ENCODE measurements at places on chromosomes 1 and 21. TPM values are rescaled to one million over a fixed set of nuclear protein-coding genes. Genes with fewer than 3 reads are reported as not detected.

The CRB1 gene
- total RNA-seq = not detected

The GPR52 gene
- 0.37 TPM for total RNA-seq

The ADGRB2 gene
- 2.5 TPM for total RNA-seq

The RNU11 gene
- total RNA-seq = not detected

DNA sequence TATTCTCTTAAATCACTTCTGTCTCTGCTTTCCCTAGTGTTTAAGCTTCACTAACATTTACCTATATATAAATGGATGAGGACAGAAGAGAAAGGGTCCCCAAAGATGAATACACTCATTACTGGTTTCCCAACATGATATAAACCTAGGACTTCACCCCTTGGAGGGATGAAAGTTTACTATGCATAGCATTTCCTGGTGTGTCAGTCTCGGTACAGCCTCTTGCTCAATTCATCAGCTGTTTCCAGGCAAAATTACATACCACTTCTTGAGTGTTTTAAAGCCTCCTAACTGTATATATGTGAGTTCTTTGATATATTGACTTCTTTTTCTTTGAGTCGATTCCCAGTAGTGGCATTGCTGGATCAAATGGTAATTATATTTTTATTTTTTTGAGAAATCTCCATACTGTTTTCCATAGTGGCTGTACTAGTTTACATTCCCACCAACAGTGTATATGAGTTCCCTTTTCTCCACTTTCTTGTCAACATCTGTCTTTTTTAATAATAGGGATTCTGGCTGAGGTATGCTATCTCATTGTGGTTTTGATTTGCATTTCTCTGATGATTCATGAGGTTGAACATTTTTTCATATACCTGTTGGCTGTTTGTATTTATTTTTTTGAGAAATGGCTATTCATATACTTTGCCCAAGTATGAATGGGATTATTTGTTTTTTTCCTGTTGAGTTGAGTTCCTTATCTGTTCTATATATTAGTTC, 259.3 kb upstream of the CACYBP start:
- DNase-seq = peak; percentile 56

GRCh38 chr1:61556631-61557030, 168.3 kb downstream of the TM2D1 start:
- no peak for DNase-seq

- DNase-seq = no peak
These were observed 10.6 kb upstream of the MYSM1 start for GRCh38 chr1:58710190-58711085.

The AGMAT gene
- total RNA-seq = 1.1 TPM

DNA sequence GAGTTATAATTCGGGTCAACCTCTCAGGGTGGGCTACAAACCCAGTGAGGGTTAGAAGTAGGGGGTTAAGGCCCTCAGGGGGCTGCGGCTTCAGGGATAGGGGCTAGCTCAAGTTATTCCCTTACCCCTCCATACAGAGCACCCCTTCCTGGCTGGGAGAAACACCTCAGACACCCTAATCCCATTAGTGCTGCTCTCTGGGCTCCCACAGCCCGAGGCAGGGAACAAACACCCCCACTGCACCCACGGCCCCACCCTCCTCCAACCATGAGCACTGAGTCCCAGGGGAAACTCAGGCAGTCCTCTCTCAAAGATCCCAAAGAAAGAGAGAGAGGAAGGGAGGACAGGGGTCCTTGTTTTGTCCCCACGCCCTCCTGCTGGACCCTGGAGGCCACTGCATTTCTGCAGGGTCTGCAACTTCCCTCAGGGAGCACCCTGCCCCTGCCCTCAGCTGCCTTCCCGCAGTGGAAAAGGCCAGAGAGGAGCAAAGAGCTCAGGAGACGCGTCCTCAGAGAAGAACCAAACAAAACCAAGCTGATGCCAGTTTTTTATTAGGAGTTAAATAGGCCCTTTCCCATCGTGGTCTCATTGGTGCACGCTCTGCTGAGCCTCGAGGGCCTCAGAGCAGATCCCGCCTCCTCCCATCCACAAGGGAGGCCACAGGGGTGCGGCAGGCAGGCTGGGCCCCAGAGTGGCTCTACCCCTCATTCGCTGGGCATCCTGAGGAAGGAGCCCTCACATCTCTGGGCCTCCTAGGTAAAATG, 1.4 kb upstream of the S100A4 start:
- no peak for DNase-seq

DNA sequence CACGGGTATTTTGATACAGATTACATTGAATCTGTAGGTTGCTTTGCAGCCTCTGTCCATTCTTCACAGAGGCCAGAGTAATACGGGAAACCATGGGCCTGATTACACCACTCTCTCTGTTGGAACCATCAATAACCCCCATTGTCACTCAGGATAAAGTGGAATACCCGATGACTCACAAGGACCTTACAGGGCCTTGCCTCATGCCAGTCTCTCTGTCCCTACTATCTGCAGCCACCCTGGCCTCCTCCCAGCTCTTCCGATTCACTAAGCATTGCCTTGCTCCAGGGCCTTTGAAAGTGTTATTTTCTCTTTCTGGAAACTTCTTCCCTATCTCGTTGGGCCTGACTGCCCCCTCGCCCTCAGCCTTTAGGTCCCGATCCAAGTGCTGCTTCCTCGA, 61.7 kb downstream of the HMGB4 start:
- DNase-seq = no peak

DNA sequence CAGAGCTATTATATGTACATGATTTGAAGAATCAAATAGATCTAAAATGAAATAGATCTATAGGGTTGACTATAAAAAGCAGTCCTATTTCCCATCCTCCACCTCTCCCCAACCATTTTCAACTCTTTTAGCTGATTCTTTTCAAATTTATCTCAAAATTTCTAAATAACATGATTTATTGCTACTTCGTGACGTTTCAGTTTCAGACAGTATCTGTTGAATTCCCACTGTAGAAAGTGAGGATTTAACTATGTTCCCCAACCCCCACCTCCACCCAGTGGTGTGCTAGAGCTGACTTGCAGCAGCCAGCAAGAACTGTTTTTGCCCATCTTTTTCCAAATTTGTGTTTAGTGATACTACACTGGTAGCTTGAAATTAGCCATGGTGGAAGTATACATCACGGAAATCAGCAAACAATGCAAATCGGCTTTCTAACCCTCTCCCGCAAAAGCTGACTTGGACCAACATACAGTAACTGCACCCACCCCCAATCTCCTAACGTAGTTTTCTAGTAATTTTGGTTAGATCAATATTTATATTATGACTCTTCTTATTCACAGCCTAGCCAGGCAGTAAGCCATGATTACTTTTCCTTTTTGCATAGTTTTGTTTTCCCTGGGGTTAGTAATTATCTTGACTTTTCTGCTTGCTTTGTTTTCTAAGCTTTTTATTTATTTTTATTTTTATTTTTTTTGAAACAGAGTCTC, 10.9 kb downstream of the SEMA4A start:
- DNase-seq = no peak

DNA sequence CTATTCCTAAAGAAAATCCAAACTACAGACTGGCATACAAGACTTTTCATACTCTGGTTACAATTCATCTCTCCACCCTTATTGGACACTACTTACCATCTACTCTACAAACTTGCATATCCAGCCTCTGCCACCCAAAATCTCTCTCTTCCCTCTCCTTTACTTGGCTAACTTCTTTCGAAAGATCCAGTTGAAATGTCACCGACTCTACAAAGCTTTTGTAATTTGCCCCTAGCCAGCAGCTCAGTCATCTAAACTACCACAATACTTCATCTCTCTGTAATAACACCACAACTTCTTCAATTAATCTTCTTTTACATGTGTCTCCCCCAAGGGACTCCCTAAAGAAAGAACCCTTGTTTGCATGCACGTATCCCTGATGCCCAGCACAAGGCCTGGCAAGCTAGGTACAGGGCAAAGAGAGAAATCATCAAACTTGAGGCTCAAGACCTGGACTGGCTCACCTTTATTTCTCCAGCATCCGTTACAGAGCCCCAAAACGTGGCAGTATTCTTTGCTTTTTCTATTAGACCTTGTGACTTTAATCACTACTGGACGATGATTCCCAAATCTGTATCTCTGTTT, 2.7 kb downstream of the ZBTB21 start:
- DNase-seq = no peak

DNA sequence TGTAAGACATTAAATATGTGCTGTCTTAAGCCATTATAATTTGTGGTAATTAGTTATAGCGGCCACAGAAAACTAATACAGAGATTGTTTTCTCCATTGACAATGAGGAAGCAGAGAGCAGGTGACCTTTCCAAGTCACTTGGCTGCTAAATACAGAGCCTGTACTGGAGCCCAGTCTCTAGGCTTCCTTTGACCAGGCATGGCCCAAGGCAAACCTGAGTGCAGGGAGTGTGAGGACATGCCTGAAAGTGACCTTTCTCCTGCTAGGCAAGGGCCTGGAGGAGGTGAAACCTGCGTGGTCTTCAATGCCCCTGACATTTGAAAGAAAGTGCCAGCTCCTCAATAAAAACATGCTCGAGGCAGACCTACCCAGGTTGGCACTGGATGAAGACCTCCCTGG, 12.5 kb upstream of the CHI3L1 start:
- DNase-seq = no peak

The INSRR gene
- total RNA-seq = not detected

- no peak for DNase-seq
These were observed 57.0 kb downstream of the SASS6 start for GRCh38 chr1:100075773-100076172.

- no peak for DNase-seq
These were observed 76.4 kb downstream of the TGFB2 start for GRCh38 chr1:218421531-218421930.

- DNase-seq = peak; percentile 44
These were observed 134.4 kb downstream of the S1PR1 start for GRCh38 chr1:101371259-101371658.

DNA sequence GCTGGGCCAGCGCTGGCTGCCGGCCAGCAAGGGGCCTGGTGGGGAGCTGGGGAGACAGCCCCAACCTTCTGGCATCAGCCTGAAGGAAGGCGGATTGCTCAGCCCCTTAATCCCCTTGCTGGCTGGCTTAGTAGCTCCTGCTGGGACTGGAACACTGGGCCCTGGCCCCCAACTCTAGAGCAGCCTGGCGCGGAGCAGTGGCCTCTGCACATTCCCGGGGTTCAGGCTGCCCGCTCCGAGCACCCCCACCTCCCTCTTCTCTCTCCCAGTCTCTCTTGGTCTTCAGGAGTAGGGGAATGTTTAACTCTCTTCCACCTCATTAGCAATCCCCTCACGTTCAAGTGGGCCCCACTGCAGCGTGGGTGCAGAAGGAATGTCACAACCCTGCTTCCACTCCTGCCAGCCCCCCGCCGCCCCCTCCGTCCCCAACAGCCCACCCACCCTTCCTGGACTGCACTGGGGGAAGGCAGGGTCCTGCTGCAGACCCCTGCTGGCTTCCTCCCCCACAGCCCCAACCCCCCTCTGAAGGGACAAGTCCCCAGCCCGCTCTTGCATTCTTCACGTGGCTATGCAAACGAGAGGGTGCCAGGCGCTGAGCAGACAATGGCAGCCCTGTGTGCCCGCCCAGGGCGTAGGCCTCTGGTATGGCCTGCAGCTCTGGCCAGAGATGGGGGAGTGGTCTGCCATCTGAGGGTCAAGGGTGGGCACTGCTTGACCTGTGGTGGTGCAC, 980 bp upstream of the CLDN19 start:
- DNase-seq = no peak

- DNase-seq = no peak
These were observed 125.2 kb downstream of the PCBP3 start for GRCh38 chr21:45768740-45769048.

DNA sequence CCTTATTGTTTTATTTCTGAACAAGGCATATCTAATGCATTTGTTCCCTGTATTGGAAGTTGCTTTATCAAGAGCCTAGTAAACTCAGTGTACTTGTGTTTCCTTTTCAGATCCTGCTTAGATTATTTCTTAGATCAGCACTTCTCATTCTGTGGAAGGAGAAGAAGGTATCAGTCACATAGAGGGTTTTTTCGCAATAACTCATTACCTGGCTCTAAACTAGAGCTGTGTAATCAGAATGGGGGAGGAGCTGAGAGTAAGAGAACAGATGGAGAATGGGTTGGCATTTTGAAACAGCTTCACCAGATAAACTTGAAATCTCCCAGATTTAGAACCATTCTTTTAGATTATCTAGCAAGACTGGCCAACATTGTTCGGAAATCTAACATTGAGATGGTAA, 11.0 kb downstream of the AHCYL1 start:
- no peak for DNase-seq

- DNase-seq = no peak
These were observed 181.7 kb upstream of the LMO4 start for GRCh38 chr1:87146986-87147385.

The FAM43B gene
- total RNA-seq = not detected

The OR2M7 gene
- not detected for total RNA-seq

DNA sequence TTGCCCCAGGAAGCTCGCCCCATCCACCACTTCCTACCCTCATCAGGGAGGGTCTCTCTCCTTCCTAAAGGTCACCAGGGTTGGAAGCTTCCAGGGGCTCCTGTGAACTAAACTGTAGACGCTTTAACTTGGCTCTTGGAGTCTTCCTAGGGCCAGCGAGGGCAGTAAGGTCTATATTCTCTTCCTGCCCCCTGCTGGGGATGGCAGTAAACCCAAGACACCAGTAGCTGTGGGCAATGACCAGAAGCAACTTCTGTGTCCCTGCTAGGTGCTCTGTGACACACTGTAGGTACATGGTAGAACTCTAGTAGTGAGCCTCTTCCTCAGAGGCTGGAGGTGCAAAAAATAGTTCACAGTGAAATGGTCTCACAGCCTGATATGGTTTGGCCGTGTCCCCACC, 30.0 kb downstream of the KCND3 start:
- DNase-seq = no peak

The SIKE1 gene
- total RNA-seq = 44.0 TPM

GRCh38 chr21:37389456-37389855, 22.9 kb downstream of the DYRK1A start:
- no peak for DNase-seq

The UMODL1 gene
- not detected for total RNA-seq

GRCh38 chr1:154901591-154901990, 31.5 kb upstream of the KCNN3 start:
- no peak for DNase-seq

GRCh38 chr1:17128361-17128760, 9.1 kb upstream of the PADI2 start:
- peak; percentile 96 for DNase-seq

DNA sequence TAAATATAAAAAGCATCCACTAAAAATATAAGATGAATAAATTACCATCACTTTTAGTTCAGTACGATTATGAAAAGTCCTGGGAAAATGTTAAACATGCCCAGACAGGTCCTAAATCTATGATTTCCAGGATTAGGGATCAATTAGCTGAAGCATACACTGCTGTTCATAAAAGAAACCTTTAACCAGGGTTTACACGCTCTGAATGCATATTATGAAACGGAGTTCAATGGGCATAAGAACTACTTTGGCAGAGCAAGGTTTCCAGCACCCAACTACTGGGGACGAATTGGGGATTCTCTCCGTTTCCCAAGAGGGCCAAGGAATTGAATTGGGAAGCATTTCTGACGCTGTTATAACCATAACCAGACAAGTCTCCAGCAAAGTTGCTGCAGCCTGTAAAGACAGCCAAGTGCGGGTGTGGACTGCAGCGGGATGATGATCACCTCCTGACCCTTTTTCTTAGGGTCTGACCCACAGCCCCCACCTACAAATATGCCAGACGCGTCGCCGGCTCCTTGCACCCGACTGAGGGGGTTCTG, 1.6 kb downstream of the SLC30A1 start:
- peak; percentile 62 for DNase-seq

- no peak for DNase-seq
These were observed 323.0 kb upstream of the USP25 start for GRCh38 chr21:15406791-15407190.

The PIK3R3 gene
- 4.9 TPM for total RNA-seq
